Subcutaneous adipose tissue (tissue), 4 donors: ENCODE measurements at places on chromosomes 1 and 21. TPM values are rescaled to one million over a fixed set of nuclear protein-coding genes. Genes with fewer than 3 reads are reported as not detected.

Gene PRELP
- 81.1 TPM for total RNA-seq

Gene BLACAT1
- not detected for total RNA-seq

Gene SEC22B
- 50.4 TPM for total RNA-seq

Gene SEC16B
- 4.0 TPM for total RNA-seq

Gene PTAFR
- total RNA-seq: 8.8 TPM
